Stimulated activated CD4-positive, alpha-beta T cell treated with anti-CD3 and anti-CD28 coated beads, Interleukin-1b, Interleukin-23, amount 100 ng/mL, for 1 hour (primary cell): ENCODE measurements at places on chromosomes 6 and 20.

DNA sequence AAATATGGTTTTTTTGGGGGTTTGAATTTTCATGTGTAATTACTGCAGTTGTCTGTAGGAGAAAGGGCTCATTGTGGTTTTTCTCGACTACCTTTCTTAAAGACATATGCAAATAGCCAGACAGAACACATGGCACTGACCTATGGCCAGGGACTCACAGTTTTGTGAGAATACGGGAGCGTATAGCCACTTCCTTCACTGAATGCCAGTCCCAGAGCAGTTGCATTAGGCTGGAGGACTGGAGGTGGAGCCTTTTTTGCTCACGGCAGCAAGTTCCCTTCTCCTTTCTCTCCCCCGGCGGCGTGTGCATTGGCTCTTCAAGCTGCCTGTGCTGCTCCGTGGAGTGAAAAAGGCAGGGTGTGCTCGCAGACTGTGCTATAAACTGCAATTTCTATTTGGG lies 114.9 kb downstream of the AKAP7 start:
- DNase-seq: no peak

GRCh38 chr20:4949833-4950178 lies 51.5 kb downstream of the SLC23A2 start:
- no peak for DNase-seq

GRCh38 chr20:14717134-14717999 lies 380.0 kb upstream of the FLRT3 start:
- no peak for DNase-seq

- DNase-seq: no peak
Measured at GRCh38 chr6:145489583-145489982, 245.7 kb downstream of the EPM2A start.

- no peak for DNase-seq
Measured at GRCh38 chr6:46756469-46757213, 9.9 kb downstream of the ANKRD66 start.

DNA sequence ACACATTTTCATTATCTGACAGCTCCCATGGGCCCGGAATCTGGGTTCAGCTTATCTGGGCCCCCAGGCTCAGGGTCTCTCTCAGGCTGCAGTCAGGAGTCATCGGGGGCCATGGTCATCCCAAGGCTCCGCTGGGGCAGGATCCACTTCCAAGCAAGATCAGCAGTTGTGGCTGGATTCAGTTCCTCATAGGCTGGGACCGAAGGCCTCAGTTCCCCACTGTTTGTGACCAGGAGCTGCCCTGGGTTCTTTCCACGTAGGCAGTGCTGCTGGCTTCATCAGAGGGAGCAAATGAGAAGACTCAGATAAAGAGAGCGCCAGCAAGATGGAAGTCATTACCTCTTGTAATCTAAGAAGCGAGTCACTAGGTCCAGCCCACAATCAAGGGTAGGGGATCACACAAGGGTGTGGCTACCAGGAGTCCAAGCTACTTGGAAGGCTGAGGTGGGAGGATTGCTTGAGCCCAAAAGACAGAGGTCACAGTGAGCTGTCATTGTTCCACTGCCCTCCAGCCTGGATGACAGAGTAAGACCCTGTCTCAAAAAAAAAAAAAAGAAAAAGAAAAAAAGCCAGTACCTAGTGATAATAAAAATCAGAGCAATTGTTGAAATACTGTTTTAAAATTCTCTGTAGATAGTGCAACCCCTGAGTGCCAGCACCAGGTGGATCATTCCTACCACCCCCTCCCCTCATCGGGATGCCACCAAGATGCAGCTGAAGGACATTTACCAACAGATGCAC lies 162.7 kb downstream of the NFATC2 start:
- DNase-seq: no peak

GRCh38 chr6:126147291-126147815 lies 161.0 kb downstream of the TRMT11 start:
- no peak for DNase-seq

DNA sequence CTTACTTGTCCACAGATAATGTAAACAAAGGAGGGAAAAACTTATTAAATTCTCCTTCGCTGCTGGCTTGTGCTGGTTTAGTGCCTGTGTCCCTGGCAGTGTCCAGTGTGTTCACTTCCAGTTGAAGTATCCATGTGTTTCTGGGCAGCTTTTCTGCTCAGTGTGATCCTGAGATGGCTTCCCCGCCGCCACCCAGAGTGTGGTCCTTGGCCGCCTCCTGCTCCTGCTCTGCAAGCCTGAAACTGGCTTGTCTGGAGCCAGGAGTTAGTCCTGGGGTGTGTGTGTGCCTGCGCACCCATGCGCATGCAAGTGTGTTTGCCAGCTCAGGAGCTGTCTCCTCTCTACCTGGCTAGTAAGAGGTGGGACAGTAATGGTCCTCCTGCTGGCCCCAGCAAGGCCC lies 7.2 kb downstream of the BTBD3 start:
- no peak for DNase-seq

DNA sequence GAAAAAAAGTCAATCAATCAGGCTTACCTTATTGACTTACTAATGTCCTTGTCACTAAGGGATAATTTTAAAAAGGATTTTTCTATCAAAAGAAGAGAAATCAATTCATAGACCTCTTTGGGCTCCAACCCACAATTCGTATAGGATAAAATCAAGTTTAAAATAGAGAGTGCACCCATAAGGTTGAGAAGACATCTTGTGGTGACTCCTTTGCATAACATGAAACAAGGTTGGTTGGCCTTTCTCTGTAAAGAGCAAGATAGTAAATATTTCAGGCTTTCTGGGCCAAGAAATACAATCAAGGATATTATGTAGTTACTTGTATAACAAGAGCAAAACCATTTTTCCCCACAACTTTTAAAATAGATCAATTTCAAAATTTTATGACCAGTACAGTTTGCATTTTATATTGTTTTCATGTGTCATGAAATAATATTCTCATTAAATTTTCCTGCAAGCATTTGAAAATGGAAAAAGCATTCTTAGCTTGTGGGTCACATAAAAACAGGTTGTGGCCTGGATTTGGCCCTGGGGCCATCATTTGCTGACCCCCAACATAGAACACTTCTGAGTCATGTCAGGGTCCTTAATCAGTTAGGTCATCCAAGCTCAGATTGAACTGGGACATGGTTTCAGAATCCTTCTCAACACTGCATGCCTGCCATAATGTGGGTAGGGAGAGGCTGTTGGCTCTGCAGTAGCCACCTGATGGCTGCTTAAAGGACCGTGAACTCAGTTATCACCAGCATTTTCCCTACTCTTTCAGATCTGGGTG lies 76.7 kb downstream of the MYB start:
- DNase-seq: no peak

DNA sequence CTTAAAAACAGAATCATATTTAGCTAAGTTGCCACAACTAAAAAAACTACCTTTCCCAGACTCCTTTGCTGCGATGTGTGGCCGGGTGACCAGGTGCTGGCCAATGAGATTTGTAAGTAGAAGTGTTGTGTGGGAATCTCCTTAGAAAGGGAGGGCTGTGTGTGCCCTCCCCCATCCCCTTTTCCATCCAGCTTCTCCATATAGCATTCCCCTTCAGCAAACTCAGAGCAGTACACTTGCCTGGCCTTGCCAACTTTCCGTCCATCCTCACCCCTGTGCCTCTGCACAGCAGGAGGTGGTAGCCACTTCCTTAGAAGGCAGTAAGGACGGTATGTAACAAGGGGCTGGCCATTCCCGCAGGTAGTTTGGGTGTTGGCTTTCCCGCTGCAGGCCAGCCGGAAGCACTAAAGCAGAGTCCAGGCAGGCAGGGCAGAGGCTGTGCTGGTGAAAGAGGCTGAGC lies 22.3 kb upstream of the KCNK16 start:
- no peak for DNase-seq

DNA sequence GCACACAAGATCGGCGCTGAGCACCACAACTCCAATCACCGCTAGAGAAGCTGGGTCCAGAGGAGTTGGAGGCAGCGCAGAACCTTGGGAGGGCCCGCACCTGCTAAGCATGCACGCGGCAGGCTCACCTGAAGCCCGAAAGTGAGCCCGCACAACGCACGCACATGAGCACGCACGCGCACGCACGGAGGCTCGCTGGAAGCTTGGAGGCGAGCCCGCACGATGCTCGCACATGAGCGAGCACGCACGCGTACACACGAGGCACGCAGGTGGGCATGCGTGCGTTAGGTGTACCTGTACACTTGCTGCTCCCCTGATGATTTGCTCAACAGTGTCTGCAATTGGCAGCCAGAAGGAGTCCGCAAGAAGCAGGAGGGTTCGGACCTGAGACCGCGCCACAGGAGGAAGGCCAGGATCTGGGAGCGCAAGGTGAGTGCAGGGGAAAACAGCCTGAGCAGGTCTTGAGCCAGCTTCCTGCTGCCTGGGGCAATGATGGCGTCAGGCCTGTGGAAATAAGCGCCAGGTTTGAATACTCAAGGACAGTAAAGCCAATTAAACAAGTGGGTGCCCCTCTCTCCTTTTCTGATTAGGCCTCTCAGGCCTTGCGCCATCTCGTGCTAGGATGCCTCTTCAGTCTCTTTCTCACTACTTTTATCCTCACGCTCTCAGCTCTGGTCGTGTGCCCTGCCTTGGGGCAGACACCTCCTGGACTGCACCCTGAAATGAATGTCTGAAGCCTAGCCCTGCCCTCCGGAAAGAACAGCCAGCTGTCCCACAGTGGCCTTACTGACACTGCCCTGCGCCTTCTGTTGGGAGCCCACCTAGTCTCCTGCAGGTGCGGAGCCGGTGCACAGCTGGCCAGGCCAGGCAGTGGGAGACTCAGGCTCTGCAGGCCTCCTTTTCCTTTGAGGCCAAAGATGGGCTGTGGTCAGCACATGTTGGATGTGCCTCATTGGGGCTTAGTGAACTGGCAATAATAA lies 340.4 kb downstream of the CDC5L start:
- DNase-seq: no peak

DNA sequence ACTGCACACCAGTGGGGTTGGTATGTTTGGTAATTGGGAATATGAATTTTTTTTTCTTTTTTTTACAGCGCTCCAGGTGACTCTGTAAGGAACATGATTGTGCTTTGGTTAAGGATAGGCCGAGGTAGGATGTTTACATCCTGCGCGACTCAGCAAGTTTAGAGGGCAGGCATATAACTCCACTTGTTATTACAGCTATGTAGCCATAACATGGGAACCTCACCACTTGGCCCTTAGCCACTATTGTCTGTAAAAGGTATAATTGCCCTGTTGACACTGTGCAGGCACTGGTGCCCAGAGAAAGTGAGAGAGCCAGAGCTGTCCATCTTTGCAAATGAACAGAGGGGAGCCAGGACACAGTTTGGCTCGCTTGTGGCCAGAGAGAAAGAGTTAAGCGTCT lies 172.9 kb downstream of the MCHR2 start:
- no peak for DNase-seq

DNA sequence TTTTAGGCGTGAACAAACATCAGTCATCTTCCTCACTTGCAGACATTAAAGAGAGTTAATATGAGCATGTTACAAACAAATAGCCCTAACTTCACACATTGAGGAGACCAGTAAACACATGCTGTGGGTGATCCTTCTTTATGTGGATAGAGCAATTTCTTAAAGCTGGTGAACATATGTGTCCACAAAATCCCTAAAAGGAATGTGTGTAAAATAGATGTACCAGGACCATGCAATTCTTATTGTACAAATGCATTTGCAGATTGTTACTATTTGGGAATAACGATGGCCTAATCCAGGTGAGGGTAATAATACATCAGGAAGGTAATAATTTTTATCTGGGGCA lies 228.9 kb downstream of the ALDH8A1 start:
- DNase-seq: no peak

- DNase-seq: no peak
Measured at GRCh38 chr6:156658966-156659821, 118.0 kb upstream of the ARID1B start.

- DNase-seq: no peak
Measured at GRCh38 chr20:50680105-50680960, 11.0 kb downstream of the RIPOR3 start.

DNA sequence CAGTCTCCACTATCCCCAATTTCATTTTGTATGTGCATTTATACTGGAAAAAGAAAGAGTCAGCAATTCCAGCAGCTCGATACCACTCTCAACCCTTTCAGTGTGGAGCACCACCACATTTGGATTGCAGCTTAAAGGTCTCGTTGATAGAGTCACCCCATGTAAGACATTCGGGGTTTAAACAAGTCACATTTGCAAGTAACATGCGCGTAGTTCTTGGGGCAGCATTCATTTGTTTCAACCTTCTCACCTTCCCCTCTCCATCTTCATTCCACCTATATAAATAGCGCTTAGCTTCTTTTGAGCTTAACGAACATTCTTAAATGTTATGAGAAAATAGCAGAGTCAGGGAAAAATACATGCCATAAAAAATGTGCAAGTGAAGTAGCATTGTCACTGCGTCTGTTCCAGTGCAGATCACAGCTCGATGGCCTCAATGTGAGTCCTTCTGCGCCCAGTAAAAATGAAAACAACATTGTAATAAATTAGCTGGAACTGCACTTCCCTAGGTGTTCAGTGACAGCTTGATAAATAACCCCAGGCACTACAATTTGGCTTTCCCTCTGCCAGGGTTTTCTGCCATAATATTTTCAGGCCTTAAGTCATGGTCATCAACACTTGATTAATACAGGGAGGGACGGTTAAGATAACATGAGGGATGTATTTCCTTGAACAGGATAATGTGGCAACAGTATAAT lies 737.8 kb upstream of the NRSN1 start:
- no peak for DNase-seq

DNA sequence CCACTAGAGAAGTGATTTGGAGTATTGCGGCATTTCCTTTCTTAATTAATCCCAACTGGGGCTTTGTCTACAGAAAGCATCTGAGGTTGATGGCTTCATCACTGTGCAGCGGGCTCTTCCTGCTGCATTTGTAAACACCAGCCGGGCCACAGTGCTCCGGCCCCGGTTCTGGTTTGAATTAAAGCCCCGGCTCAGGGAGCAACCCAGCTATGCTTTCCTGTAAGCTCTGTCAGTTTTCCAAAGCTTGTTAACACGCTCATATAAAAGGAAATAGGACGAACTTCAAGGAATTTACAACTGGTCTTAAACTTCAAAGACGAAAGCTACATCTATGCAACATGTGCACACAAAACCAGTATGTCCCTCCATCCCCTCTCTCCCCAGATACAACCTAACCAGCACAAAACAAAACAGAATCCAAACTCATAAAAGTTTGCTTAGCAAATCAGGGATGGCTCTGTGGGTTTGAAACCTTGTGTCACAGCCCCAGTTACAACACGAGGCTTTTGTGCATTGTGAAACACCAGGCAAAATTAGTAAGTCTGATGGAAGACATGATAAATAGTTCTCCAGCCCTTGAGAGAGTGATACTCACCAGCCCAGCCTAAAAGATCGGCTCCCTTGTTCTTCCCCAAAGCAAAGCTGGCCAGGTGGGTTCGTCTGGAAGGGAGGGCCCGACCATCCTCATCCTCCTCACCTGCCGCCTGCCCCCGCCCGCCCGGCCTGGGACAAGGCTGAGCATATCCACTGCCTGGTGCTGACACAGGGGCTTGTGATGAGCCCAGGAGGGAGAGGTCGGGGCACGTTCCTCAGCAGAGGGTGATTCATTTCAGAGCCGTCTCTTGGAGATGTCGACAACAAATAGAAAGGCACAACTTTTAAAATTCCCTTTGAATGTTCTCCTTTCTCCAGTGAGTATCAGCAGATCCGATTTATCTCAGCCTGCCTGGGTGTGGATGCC lies 197.9 kb downstream of the TFAP2C start:
- no peak for DNase-seq

DNA sequence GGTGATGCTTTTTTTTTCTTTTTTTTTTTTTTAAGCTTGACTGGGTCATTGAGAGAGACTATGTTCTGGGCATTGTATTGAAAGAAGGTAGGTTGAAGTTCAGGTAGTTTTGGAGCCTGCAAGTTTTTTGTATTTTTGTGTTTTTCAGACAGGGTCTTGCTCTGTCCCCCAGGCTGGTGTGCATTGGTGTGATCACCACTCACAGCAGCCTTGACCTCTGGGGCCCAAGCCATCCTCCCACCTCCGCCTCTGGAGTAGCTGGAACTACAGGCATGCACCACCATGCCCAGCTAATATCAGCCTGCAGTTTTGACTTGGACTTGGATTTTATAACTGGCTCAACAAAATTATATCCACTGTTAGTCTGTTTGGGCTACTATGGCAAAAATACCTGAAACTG lies 31.7 kb upstream of the TFAP2A start:
- DNase-seq: no peak
